Activated T-cell treated with anti-CD3 and anti-CD28 coated beads for 48 hours (primary cell): ENCODE measurements at places on chromosomes 7 and 10.

DNA sequence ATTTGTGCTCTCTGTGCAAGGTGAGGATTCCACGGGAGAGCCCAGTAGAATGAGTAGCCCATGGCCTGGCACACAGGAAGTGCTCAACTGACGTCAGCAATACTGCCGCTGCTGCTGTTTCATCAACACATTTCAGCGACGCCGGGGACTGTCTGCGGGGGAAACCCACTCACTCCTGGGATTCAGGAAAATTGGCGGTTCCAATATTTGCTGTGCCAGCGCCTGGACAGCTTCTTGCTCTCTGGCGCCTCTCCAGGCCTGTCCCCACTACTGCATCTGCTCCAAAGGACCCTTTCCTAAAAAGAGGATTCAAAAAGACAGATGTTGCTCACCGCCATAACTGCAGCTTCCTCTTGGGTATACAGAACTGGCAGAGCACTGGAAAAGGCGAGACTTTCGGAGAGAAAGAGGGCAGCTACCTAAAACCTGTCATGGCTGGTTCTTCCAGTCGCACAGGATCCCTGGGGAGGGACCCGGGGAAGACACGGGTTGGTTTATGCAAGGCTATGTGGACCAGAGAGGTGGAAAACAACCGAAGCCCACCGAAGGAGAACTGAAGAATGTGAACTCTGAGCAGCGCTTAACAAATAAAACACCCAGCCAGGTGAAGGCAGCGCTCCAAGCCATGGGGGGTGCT is 39.7 kb upstream of the ENO4 start:
- DNase-seq: no peak

DNA sequence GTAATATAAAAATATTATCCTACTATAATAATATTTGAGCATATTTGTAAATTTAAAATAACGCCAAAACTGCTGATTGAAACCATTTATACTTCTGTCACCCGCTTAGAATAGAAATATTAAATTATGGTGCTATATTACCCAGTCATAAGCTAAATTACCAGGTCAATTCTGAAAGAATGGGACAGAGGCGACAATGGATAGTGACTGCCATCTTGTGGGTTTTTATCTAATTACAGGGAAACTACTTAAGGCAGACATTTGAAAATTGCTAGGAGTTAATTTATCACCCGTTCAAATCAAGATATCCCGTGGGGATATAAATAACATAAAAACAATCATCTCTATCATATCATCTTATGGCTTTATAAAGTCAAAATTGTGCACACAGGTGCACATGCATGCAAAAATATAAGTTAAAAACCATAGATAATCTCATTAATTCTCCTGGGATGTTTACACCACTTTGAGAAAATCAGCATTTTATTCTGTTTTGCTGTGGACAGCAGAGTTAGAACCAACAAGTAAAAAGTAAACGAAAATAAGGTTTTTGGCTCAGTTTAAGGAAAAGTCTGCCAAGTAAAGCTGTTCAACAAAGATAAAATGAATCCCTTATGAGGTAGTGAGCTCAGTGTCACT is 41.3 kb upstream of the HPSE2 start:
- DNase-seq: no peak

DNA sequence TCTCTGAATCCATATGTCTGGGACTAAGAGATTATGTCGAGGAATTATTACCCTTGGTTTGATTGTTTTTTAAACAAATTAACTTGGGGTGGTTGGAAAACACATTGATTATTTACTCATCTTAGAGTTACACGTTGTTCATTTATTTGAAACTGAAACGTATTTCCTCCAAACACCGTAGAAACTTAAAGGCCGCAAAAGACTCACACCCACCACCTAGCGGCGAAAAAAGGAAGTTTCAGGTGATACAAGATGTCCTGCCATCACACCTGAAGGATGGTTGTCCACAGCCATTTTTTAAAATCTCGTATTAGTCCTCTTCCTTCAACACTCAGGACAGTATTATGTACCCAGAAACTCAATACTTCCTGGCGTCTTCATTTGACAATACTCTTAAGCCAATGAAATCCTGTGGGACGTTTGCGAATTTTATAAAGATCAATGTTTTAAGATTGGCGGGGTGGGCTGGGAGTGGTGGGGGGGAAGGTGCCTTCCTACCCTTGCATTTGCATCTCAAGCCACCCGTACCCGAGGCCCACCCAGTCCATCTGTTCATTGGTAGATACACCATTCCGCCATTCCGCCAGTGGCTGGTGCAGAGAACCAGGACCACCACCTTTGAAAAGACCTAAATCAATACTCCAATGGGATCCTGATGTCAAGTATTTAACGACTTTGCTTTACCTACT is 1.4 kb upstream of the LCOR start:
- peak; percentile 69 for DNase-seq

DNA sequence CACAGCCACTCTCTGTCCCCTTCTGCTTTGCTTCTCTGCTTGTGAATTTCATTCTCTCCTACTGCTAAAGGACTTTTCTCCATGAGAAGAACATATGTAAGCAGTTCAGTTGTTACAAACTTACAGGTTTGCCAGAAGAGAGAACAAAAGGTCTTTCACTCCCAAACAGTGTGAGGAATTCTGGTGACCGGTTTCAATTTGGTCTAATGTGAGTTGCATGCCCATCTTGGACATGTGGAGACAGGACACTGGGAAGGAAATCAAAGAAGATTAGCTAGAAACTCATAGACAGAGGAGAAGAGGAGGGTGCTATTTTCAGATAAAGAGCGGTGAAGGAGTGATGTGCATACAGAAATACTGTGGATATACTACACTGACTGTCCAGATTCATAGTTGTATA is 209.5 kb upstream of the INHBA start:
- no peak for DNase-seq

- DNase-seq: no peak
These were observed 14.6 kb downstream of the GSDME start for GRCh38 chr7:24742506-24743162.

- no peak for DNase-seq
These were observed 82.9 kb downstream of the KIAA1549 start for GRCh38 chr7:138898255-138898654.

- no peak for DNase-seq
These were observed 87.4 kb downstream of the BUB3 start for GRCh38 chr10:123241391-123242141.

DNA sequence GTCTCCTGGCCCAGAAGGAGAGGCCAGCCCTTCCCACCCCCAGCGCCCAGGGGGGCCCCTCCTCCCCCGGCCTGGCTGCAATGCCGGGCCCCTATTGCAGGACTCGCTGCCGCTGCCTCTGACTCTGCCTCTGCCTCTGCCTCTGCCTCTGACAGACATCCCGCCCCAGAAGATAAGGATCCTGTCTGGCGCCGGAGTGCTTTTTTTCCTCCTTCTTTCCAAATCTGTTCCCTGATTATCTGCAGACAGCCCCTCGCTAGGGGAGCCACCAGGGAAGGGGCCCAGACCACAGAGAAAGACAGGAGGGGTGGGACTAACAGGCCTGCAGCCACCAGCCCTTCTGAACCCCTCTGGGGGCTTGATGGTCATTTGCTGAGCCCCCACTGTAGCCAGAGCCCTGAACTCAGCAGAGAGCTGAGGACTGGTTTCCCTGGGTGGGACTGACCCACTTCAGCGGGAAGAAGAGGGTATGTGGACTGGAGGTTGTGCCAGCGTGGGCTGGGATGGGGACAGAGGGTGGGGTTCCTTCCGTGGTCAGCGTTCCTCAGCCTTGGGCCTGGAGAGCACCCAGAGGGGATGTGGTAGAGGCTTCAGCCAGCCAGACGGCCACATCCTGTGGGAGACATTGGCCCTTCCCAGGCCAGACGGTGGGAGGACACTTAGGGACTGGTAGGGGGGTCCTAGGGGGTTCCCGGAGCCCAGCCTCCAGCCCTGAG is 22.8 kb downstream of the UNC5B start:
- DNase-seq: no peak

GRCh38 chr7:148615085-148615730 is 24.6 kb downstream of the C7orf33 start:
- no peak for DNase-seq

- DNase-seq: no peak
These were observed 59.7 kb downstream of the TFAM start for GRCh38 chr10:58444876-58445275.

GRCh38 chr7:101625031-101625791 is 3.9 kb downstream of the MYL10 start:
- DNase-seq: no peak

DNA sequence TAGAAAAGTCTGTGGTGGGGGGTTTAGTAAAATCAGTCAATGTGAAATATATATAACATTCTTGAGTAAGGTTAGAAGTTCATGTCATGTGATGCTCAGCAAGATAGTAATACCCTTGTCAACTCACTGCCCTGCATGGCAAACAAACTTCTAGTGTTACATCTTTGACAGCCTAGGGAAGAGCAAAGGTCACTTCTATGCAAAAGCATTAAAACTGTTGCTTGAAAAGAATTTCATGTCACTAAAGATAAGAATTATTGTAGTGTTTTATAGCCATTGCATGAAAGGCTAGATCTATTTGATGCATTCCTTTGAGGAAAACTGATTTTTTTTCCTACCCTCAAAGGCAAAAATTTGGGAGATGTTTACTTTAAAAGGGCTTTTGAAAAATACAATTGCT is 176.0 kb downstream of the SKAP2 start:
- no peak for DNase-seq

DNA sequence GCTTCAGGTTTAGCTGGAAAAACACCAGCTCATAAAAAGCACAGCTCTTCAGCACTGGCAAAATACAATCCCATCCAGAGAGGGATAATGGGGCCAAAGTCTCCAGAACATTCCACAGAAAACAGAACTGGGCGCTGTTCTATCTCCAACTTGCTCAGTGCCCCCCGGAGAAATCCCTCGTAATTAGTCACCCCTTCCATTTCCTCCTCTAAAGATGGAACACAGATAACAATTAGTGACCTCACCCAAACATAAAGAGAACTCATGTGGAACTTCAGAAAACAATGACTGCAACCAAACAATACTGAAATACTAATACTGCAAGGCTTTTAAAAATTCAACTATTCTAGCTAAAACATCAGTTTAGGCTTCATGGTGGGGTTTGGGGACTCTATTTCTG is 46.3 kb downstream of the KIAA1549 start:
- no peak for DNase-seq

GRCh38 chr10:30784524-30784896 is 155.0 kb upstream of the LYZL2 start:
- DNase-seq: no peak

DNA sequence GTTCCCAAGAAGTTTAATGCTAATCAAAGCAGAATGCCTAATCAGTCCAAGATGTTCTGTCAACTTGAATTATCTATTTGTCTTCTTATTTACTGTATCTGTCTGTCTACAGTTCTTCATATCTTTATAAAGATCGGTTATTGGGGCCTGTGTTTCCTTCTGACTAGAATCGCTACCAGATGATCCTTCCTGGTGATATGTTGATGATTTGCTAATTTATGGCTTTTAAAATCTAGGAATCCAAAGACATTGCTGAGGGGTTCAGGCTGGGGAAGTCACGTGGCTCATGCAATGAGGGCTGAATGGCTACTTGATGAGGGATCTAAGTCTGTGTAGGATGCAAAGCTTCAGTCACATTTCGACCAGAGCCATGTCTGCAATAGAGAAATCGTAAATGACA is 536.3 kb downstream of the KCNMA1 start:
- no peak for DNase-seq

DNA sequence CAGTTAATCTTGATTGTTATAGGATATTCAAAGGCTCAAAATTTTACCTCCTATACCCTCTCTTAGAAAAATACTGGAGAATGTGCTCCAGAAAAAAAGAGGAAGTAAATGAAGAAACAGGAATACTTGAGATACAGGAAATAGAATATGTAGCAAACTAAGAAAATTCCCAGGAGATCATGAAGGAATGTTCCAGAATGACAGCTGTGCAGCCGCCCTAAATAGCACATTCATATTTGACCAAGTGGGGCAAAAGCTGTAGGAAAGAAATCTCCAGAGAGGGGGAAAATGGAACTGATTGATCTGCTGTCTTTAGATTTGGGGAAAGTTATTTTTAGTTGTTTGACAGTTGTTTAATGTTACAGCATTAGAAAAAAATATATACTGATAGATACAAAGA is 46.2 kb upstream of the ZEB1 start:
- no peak for DNase-seq

DNA sequence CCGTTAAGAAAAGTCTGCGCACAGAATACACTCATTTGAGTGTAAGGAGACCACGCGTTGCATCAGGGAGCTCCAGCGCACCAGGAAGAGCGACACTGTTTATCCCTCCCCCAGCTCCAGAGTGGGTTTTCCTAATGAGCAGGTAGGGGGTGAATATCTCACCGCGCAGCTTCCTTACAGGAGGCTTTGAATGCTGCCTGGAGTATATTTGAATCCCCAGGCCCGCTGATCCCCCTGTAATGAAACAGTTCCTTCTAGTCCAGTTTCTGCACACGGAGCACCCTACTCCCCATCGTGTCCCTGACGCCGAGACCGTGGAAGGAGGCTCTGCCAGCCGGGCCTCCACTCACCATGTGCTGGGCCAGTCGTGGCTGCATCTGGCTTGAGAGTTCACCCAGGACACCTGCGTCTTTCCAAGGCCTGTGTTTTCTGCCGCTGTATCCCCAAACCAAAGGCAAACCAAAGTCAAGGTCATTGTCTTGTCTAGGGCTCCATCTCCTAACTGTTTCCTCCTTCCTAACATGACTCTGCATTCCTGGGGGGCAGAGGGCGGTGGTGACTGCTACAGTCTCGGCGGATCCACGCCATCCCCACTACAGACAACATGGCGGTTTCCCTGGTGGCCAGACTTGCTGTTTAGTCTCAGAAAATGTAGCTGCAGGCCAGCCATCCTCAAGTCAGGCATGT is 167.8 kb downstream of the USP6NL start:
- DNase-seq: no peak

- peak; percentile 32 for DNase-seq
These were observed 16.1 kb upstream of the LAMB4 start for GRCh38 chr7:108146070-108146842.

DNA sequence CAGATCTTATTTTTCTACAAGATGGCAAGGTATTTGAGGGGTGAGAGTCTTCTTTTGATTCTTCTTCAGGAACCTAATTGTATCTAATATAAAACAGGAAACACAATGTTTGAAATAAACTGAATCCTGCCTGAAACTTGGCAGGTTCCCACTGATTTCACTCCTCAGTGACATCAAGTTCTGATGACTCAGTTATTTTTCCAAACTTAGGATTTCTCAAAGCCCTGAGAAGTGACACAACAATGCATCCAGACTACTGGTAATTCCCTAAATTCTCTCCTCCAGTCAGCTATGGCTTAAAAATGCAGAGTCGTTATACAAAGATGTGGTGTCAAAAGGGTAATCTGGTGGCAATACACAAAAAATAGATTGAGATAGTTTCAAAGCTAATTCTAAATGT is 80.9 kb downstream of the ABLIM1 start:
- DNase-seq: no peak

GRCh38 chr10:52540479-52540984 is 226.5 kb downstream of the DKK1 start:
- DNase-seq: no peak

DNA sequence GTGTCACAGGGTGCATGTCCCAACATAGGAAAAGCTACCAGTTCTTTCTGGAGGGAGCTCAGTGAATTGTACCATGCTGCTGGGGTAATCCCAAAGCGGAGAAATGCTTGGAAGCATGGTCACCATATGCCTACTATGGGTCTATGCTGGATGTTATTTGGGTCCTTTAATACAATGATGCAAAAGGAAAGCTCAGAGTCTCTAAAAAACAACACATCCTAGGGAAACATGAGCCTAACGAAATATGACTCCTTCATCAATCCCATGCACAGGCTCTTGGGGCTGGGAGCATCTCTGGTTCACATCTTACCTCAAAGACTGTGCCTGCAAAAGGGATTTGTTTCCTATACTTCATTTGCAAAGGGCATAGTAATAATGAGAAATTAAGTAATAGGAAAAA is 65.2 kb downstream of the CUBN start:
- no peak for DNase-seq

GRCh38 chr7:44706788-44707557 is 41.7 kb upstream of the ZMIZ2 start:
- DNase-seq: no peak
